Tongue (tissue), 3 donors: ENCODE measurements at places on chromosomes 3 and 15.
A peak's percentile ranks its signal among the peaks of the same experiment; 100 is the strongest.

GRCh38 chr3:29720665-29721064 lies 439.8 kb downstream of the RBMS3 start:
- DNase-seq, result no peak

GRCh38 chr3:101414121-101414520 lies 93.7 kb upstream of the IMPG2 start:
- peak; percentile 47 for DNase-seq

GRCh38 chr15:45468294-45468693 lies 54.3 kb downstream of the SLC30A4 start:
- no peak for DNase-seq

- no peak for DNase-seq
Observed at GRCh38 chr15:67061811-67062368, 3.5 kb upstream of the SMAD3 start.

- peak; percentile 45 for DNase-seq
Observed at GRCh38 chr3:186264608-186265400, 97.2 kb downstream of the DGKG start.

DNA sequence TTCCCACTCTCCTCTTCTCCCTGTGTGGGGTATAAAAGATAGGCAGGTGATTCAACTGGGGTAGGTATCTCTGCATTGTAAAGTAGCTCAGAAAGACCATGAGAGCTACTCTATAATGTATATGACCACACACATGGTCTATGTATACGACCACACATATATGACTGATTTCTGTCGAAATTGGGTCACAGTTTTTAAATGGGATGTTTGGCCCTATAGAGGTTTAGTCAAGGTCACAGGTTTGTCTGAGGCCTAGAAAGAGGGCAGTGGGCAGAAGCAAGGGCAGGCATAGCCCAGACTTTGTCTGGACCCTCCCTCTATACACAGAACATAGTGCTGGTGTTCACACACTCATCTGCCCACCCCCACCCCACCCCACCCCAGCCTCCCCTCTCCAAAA lies 4.4 kb downstream of the LAMP3 start:
- no peak for DNase-seq

GRCh38 chr3:9976721-9977709 lies 9.6 kb downstream of the EMC3 start:
- peak; percentile 21 for DNase-seq

DNA sequence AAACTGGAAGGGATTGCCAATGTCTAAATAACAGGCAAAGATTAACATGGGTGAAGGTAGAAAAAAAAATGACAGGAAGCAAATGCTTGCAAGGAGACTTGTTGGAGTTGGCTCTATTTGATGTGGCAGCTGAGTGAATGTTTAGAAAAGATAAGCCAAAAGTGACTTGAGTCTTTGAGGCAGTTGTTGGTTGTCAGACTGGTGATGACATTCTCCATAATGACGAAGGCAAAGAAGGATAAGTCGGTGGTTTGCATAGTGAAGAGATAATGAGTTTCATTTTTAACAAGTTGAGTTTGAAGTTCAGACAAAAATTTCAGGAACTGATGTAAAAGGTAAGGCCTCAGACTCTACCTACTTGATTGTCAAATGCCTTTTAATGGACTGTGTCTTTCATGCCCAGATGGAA lies 704.1 kb upstream of the SGO1 start:
- DNase-seq, result no peak

DNA sequence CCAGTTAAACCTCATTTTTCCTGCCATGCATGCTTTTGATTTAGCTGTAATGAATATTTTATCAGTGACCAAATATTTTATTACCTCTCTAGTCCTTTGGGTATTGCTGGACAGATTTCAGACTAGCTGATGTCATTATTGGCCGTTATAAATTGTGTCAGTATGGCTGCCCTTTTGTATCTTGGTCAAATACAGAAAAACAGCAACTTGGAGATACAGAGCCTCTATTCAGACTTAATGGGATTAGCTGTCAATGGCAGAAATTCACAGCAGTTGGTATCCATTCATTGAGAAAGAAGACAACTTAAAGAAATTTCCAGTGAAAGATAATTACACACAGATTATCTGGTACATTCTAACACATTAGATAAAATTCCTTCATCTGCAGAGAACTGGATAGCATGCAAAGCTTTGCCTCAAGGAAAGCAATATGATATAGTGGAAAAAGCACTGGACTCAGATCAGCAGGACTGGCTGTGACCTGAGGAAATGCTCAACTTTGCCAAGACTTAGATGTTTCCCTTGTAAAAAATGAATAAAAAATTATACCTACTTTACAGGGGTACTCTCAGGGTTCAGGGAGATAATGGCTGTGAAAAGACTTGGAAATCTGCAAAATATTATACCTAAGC lies 20.8 kb downstream of the COL6A6 start:
- DNase-seq, result peak; percentile 82

GRCh38 chr15:71761649-71762048 lies 48.7 kb upstream of the NR2E3 start:
- DNase-seq, result no peak

DNA sequence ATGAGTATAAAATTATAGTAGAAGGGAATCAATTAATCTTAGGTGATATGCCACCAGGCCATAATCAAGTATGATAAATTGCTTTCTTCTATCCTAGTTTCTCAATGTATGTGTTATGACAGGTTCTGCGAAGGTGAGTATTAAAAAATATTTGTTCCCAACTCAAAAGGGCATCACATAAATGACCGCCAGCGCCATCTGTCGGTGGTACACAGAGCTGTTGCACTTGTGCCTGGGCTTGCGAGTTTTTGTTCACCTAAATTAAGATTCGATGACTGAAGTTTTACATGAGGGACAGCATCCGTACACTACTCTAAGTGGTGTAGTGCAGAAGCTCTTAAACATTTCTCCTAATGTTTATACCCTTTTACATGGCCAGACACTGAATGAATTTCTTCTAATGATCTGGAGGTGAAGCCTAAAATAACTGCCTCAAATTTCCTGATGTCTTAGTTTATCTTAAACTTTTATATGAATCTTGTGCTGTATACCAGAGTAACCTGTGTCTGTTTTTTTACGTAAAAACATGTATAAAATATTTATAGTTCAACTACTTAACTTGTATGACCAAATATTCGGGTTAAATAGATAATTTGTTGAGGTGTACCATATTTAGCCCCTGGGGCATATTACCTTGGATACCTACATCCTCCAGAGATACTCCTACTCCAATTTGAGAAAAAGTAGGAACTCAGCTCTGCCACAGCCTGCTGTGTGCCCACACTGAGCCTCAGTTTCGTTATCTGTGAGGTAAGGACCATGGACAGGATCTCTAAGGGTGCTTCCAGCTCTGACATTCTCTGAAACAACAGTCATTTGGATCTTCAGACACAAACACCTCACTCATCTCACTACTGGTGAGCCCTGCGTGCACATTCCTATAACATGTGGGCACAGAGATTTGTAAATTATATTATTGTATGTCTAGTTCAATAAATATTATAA lies 365.6 kb downstream of the MAGI1 start:
- DNase-seq, result peak; percentile 75

DNA sequence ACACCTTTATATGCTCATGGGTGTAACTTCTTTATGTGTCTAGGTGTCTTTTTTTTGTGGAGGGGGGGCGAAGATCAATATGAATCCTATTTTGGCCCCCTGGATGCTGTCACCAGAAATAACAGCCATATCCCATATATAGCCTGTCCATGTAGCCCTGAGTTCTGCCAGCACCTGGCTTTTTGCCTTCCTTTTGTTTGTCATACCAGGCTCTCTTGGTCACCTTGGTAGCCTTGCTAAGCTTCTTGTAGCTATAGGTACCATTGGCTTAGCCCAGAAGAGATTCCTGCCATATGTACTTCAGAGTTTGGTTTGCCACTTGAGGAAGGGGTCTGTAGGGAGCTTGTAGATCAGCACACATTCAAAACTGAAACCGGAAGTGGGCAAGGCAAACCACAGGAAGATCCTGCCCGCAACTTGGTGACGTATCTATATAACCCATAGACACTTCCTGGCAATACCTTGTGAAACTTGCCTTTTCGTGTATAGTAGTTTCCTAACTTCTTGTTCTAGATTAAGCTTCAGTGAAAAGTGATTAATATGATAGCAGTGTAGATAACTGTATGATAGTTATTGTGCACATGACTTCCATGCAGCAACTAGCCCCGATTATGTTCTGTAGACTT lies 11.9 kb downstream of the RASA2 start:
- DNase-seq, result peak; percentile 12

- DNase-seq, result peak; percentile 73
Observed at GRCh38 chr15:23869396-23869795, 182.3 kb upstream of the NDN start.

GRCh38 chr15:25967116-25967515 lies 104.0 kb upstream of the ATP10A start:
- DNase-seq, result no peak

GRCh38 chr3:69443457-69443920 lies 57.6 kb upstream of the FRMD4B start:
- no peak for DNase-seq

DNA sequence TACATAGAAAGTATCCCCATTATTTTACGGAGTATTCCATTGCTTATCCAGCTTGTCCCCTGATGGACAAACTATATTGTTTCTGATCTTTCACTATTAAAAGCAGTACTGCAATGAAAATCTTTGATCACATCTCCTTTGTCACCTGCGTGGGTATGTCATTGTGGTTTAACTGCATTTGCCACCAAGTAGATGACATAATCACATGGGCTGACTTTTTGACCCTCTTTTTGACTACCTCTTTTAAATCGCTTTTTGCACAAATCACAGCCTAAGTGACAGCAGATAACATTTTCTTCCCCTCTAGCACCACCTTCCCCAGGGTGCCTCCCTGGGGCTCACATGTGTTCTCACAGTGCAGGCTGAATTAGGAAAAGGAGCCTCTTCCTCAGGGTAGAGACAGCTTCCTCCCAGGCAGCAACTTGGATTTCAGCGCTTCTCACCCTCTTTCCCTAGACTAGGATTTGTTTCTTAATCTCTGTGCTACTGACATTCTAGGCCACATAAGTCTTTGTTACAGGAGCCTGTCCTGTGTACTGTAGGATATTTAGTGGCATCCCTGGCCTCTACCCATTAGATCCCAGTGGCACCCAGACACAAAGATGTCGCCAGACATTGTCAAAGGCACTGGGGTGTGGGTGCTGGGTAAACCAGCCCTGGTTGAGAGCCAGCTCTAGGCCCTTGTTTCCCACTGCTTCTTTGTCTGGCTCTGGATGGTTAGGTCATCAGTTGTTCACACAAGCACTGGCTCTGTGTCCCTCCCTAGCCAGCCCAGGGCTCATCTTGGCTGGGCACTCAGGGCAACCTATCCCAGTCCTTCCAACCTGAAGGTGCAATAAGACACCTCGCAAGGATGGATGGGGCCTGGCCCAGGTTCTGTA lies 1.3 kb upstream of the RBP1 start:
- no peak for DNase-seq

GRCh38 chr3:14688525-14688924 lies 13.6 kb downstream of the C3orf20 start:
- no peak for DNase-seq
